CD4-positive, alpha-beta T cell (primary cell): ENCODE measurements at places on chromosomes 1 and 21.

- H3K27me3 ChIP-seq, result no peaks in the 10 kb centered on the region
- DNase-seq, result peak; percentile 9
- H3K27ac ChIP-seq, result no peak overlapping the region
- H3K4me3 ChIP-seq, result no peak overlapping the region
- H3K4me1 ChIP-seq, result peaks cover 3% of the 10 kb centered on the region
Measured at GRCh38 chr1:44318097-44319088, 36.7 kb downstream of the ERI3 start.

GRCh38 chr1:179706339-179706941 is 36.7 kb upstream of the FAM163A start:
- H3K27me3 ChIP-seq, result no peaks in the 10 kb centered on the region
- no peak overlapping the region for H3K4me3 ChIP-seq
- no peaks in the 10 kb centered on the region for H3K36me3 ChIP-seq
- peaks cover 15% of the 10 kb centered on the region for H3K4me1 ChIP-seq
- no peak overlapping the region for H3K27ac ChIP-seq
- DNase-seq, result peak; percentile 43

DNA sequence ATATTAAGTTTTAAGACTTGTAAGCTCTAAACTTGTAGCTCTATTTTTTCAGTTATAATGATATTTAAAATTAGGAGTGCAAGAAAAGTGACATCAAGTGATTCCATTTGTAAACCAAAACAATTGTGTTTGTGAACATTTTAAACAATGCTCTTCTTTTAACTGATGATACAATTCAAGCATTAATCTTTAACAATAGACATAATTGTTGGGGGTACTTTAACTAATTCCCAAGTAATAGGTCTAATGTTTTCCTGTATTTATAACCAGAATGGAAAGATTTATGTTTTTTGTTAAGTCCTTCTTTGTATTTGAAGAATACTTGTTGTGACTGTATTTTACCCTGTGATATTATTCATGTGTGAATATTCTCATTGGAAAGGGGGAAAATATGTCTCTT is 6.8 kb downstream of the ATG4C start:
- no peak overlapping the region for H3K27ac ChIP-seq
- no peaks in the 10 kb centered on the region for H3K4me1 ChIP-seq
- H3K27me3 ChIP-seq, result no peaks in the 10 kb centered on the region
- no peaks in the 10 kb centered on the region for H3K36me3 ChIP-seq
- no peak overlapping the region for H3K4me3 ChIP-seq

- no peaks in the 10 kb centered on the region for H3K36me3 ChIP-seq
- H3K4me3 ChIP-seq, result no peak overlapping the region
- DNase-seq, result no peak
- no peaks in the 10 kb centered on the region for H3K27me3 ChIP-seq
- H3K27ac ChIP-seq, result no peak overlapping the region
- H3K4me1 ChIP-seq, result no peaks in the 10 kb centered on the region
Measured at GRCh38 chr1:237471956-237472355, 418.8 kb downstream of the ZP4 start.

DNA sequence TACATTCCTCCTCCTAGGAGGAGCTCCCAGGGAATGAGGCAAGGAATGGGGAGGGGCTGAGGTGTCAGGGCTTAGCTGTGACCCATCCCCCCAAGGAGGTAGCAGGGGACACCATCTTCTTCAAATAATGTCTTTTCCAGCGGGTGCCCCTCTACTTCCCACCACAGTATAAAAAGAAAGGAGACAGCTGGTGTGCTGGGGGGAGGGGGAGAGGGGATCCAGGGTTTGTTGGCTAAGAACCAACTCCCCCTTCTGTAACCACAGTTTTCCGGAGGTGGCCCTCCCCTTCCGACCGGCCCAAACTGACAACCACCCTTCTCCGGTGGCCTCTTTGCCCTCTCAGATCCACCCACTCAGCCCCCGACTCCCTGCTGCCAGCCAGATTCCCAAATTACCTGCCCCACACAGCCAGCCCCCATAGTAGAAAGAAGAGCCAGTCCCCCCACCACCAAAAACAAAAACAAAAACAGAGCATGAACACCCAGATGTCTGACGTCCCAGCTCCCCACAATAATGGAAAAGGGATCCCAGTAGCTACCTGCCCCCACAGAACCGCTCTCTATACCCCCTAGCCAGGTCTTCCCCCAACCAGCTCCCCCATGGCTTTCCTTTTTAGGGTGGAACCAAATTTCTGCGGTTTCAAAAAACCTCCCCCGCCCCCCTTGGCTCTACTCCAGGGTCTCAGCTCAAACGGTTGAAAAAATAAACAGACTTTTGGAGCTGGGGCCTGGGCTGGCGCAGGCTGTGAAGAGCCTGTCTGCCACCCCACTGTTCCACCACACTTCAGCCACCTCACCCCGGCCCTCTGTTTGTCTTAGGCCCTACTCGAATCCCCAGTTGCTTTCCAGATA is 2.1 kb downstream of the ARHGEF2 start:
- DNase-seq, result peak; percentile 80
- H3K4me1 ChIP-seq, result peaks cover 78% of the 10 kb centered on the region
- peak overlapping the region; percentile 66 for H3K27ac ChIP-seq
- peaks cover 12% of the 10 kb centered on the region for H3K36me3 ChIP-seq
- H3K4me3 ChIP-seq, result peak overlapping the region; percentile 93

DNA sequence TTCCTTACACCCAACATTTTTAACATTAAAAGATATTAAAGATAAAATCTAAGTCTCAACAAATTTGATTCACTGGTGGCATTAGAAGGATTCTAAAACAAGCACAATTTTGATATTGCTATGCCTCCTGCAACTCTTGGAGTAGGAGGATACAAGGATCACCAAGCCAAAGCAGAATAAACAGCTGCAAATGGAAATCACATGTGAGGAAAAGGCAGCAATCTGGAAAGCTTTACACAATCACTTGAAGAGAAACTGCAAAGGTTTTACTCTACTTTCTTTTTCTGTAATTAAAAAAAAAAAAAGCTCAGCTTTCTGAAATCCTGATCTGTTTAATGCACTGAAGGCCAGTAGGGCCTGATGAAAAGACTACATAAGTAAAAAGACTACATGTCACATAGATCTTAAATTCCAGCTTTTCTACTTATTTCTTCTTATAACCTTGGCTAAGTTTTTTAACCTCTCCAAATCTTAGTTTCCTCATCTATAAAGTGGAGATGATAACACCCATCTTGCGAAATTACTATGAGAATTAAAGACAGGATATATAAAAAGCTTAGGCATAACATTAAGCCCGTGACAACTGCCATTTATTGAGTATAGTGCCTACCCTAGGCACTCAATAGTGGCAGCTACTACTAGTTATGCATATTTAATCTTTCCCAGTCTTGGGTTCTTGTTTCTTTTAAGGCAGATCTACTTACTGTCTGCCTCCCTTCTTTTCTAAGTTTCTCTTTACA is 73.5 kb downstream of the EPS15 start:
- H3K27ac ChIP-seq, result no peak overlapping the region
- H3K4me1 ChIP-seq, result no peaks in the 10 kb centered on the region
- no peak for DNase-seq
- H3K27me3 ChIP-seq, result no peaks in the 10 kb centered on the region

DNA sequence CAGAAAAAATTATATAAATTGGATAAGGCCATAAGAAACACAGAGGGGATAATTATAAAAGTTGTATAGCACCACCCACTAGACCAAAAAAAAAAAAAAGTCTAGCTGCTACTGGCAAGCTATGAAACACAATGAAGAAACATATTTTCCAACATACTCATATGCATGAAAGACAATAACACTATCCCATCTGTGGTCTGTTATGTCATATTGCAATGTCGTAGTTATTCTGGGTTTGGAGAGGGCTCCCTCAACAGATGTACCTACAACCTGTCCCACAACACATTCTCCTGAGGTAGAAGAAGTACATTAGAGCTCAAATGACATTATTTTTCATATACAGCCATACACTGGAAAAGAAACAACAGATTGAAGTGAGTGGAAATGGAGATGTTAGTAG is 517.6 kb upstream of the ADGRL4 start:
- H3K27ac ChIP-seq, result no peak overlapping the region
- H3K4me3 ChIP-seq, result no peak overlapping the region
- H3K36me3 ChIP-seq, result no peaks in the 10 kb centered on the region
- no peak for DNase-seq

DNA sequence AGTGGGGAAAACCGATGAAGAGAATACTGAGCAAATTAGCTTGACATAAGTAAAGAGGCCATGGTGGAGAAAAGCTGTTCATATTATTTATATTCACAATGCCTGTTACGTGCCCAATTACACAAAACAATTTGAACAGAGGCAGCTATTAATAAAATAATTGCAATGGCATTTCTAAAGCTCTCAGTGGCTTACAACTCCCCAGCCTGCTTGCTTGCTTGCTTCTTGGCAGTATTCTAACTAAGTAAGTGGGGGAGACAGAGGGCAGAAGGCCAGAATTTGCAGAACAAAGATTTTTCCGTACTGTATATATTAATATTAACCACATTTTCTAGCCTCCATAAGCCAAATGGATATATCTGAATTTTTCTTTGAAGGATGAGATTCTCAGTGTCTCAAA is 12.9 kb downstream of the PTPN14 start:
- H3K27me3 ChIP-seq, result no peaks in the 10 kb centered on the region
- H3K27ac ChIP-seq, result no peak overlapping the region
- H3K4me1 ChIP-seq, result no peaks in the 10 kb centered on the region
- no peaks in the 10 kb centered on the region for H3K36me3 ChIP-seq
- no peak overlapping the region for H3K4me3 ChIP-seq
- no peak for DNase-seq

DNA sequence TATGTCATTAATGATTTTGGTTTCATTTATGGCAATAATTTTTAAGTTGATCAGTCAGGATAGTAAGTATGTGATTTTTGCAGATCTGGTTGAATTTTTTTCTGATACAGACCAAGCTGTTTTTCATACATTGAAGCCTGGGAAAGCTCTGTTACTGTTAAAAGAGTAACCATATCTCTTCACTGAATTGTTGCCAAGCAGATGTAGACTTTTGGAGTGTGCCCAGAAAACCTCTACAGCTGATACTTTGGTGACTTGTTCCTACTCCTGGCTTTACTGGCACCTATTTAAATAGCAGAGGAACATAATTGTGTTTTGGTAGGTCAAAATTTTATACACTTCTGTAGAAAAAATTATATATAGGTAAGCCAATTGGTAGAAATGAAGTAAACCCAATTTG is 49.4 kb downstream of the NFIA start:
- H3K4me3 ChIP-seq, result no peak overlapping the region
- H3K4me1 ChIP-seq, result no peaks in the 10 kb centered on the region
- H3K36me3 ChIP-seq, result no peaks in the 10 kb centered on the region
- DNase-seq, result no peak
- H3K27me3 ChIP-seq, result no peaks in the 10 kb centered on the region

GRCh38 chr1:169586067-169586394 is 250 bp downstream of the F5 start:
- peaks cover 19% of the 10 kb centered on the region for H3K4me1 ChIP-seq
- DNase-seq, result no peak
- peak overlapping the region; percentile 64 for H3K4me3 ChIP-seq

DNA sequence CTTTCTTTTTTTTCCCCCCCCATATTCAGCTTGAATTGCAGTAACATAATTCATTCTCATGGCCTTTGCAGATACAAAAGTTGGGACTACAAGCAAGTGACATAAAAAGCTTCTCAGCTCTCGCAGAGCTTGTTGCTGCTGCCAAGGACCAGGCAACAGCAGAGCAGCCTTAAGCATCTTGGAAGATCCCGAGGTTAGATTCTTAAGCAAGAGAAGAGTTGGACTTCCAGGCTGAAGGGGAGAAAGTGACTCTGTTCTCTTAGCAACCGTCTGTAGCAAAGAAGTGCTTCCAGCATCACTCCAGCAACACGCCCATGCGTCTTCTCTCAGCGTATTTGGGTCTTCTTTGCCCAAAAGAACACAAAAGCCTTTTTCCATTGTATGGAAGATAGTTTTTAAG is 20.7 kb downstream of the AGT start:
- H3K36me3 ChIP-seq, result peaks cover 45% of the 10 kb centered on the region
- H3K27me3 ChIP-seq, result peaks cover under 1% of the 10 kb centered on the region
- H3K27ac ChIP-seq, result no peak overlapping the region
- H3K4me3 ChIP-seq, result no peak overlapping the region
- H3K4me1 ChIP-seq, result peaks cover 5% of the 10 kb centered on the region

DNA sequence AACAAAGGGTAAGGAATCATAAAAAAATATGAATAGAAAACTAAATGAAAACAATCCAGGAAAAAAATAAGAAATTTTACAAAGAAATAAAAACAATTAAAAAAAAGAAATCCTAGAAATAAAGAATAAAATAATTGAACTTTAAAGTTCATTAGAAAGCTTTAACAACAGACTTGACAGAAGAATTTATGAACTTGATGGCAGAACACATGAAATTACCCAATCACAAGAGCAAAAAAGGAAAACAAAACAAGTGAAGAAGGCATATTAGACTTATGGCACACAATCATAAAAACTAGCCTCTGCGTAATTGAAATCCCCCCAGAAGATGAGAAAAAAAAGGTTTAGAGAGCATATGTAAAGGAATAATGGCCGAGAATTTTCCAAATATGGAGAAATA is 802.5 kb upstream of the B3GALT2 start:
- no peaks in the 10 kb centered on the region for H3K36me3 ChIP-seq
- no peak for DNase-seq
- H3K27me3 ChIP-seq, result no peaks in the 10 kb centered on the region
- H3K4me3 ChIP-seq, result no peak overlapping the region
- H3K4me1 ChIP-seq, result no peaks in the 10 kb centered on the region
- no peak overlapping the region for H3K27ac ChIP-seq

DNA sequence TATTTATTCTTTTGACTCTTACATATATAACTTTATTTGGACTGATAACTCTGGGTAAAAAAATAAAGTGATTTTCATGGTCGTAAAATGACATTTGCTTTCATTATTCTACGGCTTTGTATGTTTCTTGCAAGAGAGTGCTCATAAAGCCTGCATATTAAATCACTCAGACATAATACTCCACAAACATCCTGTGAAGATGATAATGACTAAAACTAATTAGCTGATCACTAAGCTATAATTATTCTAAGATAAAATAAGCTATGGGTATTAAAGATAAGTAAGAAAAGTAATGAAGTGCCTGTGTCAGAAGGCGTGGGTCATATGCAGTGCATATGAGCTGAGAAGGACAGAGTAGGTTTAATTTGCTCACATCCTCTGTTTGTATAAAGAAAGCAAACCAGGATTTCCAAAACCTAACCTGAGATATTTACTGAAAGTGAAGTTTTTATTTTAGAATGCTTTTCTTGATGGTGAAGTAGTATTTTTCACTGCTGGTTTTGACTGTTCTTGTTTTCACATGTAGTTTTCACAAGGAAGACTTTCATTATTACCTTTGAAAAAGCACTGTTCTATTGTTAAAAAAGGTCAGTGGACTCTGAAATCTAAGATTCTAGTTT is 278.8 kb downstream of the AMY1C start:
- H3K4me1 ChIP-seq, result no peaks in the 10 kb centered on the region
- no peaks in the 10 kb centered on the region for H3K36me3 ChIP-seq
- H3K27me3 ChIP-seq, result no peaks in the 10 kb centered on the region
- no peak overlapping the region for H3K4me3 ChIP-seq
- no peak overlapping the region for H3K27ac ChIP-seq

DNA sequence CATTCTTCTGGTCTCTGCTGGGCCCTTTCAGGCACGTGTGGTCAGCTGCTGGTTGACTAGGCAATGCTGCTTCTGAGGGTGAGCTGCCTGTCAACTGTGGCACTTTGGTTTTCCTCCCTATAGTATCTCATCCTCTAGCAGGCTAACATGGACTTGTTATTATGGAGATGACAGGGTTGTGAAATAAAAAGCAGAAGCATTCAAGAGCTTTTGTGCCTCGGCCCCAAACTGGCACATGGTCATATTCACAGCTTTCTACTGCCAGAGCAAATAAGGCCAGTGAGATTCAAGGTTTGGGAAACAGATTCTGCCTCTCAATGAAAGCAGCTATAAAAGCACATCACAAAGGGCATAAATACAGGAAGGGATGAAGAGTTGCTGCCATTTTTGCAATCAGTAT is 1.6 kb upstream of the ZNF124 start:
- DNase-seq, result no peak
- H3K36me3 ChIP-seq, result no peaks in the 10 kb centered on the region
- H3K4me3 ChIP-seq, result no peak overlapping the region
- H3K4me1 ChIP-seq, result peaks cover 3% of the 10 kb centered on the region
- H3K27me3 ChIP-seq, result no peaks in the 10 kb centered on the region
